ENCODE measurements at places on chromosomes 7 and 10.
A peak's percentile ranks its signal among the peaks of the same experiment; 100 is the strongest.

DNA sequence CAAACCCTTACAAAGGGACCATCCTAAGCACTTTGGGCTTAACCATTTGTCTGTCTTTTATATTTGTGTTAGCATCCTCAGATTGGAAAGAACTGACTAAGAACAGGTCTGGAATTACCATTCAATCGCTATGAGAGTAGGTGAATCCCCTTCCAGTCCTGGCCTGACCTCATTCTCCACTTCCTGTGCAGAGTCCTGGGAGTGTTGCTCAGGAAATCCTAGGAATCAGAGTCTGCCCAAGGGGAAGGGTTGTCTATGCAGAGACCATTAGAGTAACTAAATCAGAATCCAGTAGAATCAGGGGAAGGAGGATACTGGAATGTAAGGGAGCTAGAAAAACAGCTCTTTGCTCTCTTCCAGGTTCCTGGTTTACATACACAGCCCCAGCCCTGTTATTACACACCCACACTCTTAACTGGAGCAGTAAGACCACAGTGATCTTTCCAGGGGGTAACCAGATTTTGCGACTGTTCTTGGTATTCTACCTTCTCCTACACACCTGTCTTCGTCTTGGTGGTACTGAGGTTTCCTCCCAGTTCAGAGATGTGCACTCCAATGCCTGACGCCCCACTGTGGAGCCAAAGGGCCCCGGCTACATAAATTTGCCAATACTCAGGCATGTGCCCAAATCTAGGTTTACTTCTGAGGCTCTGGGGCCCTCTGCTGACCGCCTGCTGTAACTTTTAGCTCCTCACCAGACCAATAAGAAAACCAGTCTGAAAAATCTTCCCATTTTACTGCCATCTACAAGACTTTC is 103.7 kb downstream of the RNF216 start:
- DNase-seq, result peak; percentile 69

GRCh38 chr10:86968994-86969355 is 693 bp downstream of the ADIRF start:
- no peak for DNase-seq

- no peak for DNase-seq
Observed at GRCh38 chr10:18094793-18095192, 45.4 kb upstream of the CACNB2 start.

GRCh38 chr7:23383225-23383624 is 84.1 kb downstream of the MALSU1 start:
- DNase-seq, result no peak

DNA sequence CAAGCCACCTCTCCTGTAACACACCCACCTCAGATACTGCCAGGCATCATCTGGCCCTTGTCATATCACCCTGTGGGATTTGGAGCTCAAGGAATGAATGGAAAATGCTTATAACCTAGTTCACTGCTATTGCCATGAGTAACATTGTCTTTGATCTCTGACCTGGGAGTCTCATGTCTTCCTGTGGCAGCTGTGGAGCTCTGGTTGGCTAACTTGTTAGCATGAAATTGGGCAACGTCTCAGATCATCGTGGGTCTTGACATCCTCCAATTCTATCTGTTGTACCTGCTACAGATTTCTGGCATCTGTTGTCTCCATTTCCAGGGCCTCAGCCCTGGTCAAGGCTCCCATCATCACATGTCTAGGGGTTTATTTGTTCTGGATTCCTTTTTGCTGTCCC is 2.2 kb upstream of the TMEM270 start:
- no peak for DNase-seq

DNA sequence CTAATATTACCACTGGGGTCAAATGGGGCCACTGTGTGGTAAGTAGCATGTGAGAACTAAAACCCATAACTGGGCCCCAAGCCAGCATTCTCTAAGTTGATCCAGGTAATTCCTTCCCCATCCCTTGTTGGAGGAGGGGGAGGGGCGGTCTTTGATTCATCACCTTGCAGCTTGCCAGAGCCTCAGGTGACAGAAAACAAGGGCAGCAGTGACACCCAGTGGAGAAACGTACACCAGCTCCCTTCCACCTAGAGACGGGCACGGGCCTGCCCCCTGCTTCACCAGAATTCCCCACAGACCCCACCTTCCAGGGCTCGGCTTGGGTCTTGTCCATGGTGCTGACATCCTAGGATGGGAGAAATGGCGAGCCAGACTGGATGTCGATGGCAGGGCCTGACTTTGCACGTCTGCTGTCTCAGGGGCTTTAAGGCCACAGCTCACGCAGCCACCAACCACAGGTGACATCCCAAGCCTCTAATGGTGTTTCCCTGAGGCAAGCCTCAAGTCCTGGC is 102.0 kb downstream of the STRA8 start:
- DNase-seq, result peak; percentile 55

GRCh38 chr10:114664127-114664526 is 6.1 kb upstream of the ABLIM1 start:
- no peak for DNase-seq

- no peak for DNase-seq
Observed at GRCh38 chr7:123649964-123650363, 5.7 kb upstream of the LMOD2 start.

DNA sequence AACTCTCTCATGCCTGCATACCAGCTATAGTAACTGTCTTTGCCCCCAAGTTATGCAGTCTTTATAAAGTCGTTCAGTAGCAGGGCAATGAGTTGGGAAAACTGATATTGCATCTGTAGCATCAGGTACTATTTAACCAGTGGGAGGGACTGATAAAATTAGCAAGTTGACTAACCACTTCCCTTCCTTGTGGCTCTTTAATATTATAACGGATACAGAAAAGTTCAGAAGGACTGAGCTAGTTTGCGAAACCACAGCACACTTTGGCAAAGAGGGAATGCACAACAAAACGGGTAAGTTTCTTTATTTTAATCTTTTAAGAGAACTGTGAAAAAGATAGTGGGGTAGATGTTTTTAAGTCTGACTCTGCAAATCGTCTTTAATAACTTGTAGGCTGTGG is 205.3 kb upstream of the HDAC9 start:
- no peak for DNase-seq

GRCh38 chr10:62696798-62697197 is 107.7 kb upstream of the ADO start:
- no peak for DNase-seq

- DNase-seq, result no peak
Observed at GRCh38 chr7:116317907-116318306, 107.6 kb downstream of the TES start.

- no peak for DNase-seq
Observed at GRCh38 chr7:143279186-143280098, 5.3 kb upstream of the TMEM139 start.

Measured in dorsolateral prefrontal cortex (tissue), 122 donors.